ENCODE measurements at places on chromosomes 13 and 19.

DNA sequence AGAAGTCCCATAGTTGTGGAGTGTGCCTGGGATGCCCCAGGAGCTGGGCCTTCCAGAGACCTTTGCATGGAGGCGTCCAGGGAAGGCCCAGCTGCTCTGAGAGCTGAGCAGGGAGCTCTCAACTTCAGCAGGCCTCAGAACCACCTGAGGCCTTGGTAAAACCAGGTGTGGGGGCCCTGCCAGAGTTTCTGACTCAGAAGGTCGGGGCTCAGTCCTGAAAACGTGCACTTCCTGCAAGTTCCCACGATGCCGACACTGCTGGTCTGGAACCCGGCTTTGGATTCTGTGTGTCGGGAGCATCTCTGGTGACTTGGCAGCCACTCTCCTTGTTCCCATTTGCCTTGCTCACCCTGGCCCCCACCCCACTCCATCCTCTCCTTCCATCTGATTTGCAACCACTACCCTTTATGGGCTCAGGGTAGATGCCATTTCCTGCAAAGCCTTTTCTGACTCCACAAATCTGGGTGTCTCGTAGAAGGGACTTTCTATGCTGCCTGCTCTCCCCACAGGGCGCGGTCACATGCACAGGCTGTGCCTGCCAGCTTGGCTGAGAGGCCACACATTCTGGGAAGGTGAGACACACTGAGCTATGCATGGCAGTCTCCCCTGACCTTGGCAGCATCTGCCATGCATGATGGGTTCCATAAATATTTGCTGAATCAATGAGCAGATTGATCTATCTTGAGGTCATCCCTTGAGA lies 244.7 kb downstream of the COL4A1 start:
- no peak for DNase-seq

- no peak for DNase-seq
Observed at GRCh38 chr19:41323023-41323422, 13.1 kb downstream of the CCDC97 start.

DNA sequence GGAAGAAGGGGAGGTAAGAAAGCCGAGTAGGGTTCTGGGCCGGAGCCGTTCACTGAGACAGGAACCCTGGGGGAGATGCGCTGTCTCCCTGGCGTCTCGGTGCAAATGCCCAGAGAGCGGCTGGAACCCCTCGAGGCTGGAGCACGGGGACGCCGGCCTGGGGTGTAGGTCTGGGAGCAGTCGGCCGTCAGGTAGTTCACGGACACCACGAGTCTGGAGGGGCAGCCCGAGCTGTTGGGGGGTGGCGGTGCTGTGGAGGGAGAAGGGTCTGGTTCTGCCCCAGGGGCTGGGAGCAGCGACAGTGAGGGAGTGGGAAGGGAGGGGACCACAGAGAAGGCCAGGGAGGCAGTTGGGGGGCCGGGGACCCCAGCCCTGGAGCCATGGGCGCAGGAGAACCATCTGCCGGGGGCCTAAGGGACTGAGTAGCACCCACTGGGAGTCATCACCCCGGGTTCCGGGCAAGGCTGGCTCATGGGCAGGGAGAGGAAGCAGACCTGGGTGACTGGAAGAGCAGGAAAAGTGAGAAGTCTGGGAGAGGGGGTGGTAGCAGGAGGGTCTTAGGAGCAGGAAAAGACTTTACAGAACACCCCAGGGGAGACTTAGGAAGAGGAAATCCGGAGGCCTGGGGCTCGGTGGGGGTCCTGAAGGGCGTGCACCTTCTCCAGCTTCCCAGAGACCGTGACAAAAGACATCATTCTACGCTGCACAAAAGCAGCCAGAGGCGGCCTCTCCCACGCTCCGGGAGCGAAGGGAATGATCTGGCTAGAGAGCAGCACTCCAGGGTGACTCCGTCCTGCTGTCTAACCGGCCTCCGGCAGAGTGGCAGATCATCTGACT lies 173.1 kb upstream of the SOX1 start:
- no peak for DNase-seq

- no peak for DNase-seq
Observed at GRCh38 chr13:50714891-50715290, 128.6 kb downstream of the DLEU7 start.

DNA sequence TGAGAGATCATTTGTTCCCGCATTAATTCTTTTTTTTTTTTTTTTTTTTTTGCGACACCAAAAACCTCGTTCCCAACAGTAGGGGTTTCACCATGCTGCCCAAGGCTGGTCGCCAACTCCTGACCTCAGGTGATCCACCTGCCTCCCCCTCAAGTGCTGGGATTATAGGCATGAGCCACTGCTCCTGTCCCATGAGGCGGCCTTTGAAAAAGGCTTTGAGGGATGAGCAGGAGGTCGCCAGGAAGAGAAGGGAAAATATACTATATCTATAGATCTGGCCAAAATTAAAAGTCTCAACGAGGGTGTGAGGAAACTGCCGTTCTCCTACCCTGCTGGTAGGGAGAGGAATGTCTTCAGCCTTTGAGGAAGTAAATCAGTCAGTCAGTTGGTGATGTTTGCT lies 26.2 kb downstream of the ZNF473 start:
- DNase-seq = no peak

- DNase-seq = no peak
Observed at GRCh38 chr13:50080203-50080910, 65.1 kb downstream of the KCNRG start.

DNA sequence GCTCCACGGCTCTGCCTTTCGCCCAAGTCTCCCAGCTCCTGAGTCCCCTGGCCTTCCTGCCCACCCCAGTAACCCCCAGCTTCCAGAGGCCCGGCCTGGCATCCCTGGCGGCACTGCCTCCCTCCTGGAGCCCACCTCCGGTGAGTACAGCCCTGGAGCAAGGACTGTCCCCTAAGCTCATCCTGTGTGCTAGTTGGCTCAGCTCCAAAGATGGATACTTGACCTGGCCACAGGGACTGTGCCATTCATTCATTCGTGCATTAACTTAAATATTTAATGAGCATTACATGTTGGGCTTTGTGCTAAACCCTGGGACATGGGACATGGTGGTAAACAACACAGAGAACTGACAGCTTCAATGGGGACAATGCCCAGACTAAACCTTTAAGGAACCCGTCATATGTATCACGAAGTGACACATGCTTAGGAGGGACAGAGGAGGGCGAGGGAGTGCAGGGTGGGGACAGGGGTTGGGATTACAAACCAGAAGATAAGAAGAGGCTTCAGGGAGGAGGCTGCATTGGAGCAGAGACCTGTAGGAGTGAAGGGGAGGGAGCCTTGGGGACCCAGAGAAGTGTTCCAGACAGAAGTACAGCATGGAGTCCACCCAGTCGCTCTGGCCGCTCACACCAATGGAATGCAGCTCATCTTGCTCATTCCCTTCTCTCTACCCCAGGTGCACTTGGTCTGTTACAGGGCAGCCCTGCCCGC lies 6.9 kb upstream of the OVOL3 start:
- no peak for DNase-seq
